ENCODE measurements at places on chromosomes 16 and 17.
A peak's percentile ranks its signal among the peaks of the same experiment; 100 is the strongest.

- no peak for DNase-seq
Measured at GRCh38 chr16:10296956-10297340, 88.9 kb upstream of the ATF7IP2 start.

DNA sequence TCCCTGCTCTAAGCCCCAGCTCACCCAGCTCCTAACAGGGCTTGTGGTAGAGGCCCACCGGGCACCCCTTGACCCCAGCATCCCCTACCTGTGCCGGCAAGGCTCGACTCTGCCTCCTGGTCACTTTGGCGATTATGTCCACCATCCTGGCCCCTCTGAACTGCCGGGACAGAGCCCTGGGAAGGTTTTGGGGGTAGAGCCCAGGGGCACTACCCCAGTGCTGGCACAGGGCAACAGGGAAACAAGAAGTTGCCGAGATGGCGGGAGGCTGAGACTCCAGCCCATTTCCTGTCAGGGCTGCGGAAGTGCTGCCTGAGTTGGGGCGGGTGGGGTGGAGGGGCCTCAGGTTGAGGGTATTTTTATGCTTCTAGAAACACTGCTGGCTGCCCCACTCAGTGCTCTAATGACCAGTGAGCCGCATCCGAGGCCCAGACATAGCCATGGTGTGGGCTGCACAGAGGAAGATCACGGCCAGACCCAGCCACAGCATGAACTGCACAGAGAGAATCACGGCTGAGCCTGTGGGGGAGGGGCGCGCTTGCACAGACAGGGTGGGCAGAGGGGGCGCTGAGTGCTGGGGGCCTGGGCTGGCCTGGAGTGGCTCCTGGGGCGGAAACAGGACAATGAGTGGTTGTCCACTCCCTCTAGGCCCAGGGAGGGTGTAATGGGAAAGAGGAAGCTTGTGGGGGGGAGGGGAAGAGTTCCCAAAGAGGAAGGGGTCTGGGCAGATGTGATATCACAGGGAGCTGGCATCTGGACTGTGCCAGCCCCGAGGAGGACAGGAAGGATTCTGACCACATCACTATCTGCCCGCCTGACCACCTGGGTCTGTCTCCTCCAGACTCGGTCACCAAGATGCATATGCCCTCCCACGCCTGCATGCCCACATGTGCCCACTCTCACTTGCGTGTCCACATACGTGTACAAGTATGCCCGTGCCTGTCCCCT, 22.3 kb downstream of the ARHGAP27 start:
- peak; percentile 22 for DNase-seq

DNA sequence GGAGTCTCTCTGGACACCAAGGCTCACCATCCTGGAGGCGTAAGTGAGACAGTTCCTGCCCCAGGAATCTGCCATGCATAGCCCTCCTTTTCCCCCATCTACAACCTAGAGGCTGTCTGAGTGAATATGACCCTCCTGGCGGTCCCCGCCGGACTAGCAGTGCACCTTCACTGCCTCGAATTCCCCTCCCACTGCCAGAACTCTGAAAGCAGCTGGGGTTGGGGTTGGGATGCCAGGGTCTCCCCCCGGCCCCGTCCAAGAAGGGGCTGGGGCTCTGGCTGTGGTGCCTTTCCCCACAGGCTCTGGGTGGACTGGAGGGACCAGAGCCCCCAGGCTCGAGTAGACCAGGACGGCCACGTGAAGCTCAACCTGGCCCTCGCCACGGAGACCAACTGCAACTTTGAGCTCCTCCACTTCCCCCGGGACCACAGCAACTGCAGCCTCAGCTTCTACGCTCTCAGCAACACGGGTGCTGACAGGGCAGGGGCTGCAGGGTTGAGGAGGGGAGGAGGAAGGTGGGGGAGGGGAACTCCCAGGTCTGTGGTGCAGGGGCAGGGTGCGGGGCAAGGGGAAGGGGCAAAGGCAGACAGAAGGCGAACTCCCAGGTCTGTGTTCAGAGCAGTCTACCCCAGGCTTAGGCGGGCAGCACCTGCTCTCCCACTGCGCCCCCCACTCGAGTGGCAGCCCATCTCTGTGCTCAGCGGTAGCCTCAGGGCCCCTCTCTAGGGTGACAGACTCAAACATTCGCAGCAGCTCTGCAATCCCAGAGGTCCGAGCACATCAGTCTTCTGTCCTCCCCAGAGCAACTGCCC, 1.2 kb downstream of the ZACN start:
- DNase-seq = no peak

DNA sequence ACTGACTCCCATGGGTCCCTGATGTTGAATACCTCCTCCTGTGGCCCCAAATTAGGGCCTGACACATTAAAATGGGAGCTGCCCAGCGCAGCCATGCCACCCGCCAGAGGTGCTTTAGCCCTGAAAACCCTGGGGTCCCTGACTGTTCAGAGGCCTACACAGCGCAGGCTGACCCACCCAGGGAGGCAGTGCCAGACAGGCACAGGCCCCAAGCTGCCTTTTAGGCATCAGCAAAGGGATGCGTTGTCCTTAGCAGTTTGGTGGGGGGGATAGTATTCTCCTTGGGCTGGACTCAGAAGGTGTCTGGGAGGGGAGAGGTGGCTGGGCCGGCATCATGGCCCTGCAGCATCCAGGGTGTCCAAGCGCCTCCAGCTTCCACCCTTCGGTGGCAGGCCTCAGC, 1.4 kb downstream of the RAPGEFL1 start:
- DNase-seq = no peak

- no peak for DNase-seq
Measured at GRCh38 chr17:15006421-15007128, 258.6 kb downstream of the PMP22 start.

DNA sequence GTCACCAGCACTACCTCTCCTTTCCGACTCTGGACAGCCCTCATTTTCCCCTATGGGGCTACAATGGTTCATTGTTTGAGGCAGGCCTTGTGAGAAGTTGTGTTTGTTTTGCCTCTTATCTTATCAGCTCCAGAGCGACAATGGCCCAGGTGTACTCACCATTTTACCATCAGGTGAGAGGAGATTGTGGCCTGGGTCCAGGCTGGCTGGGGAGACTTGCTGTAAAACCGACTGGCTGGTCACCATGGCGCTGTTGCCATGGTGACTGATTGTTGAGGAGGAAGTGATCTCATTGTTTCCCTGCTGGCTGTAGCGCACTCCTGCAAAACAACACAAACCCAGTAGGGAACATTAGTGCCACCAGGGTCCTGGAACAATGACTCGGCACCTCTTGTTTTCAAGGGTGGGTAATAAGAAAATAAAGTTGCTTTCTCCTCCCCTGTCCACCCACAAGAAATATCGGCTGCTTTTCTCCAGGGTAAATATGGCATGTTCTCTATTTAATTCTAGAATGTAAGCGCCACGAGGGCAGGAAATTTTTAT, 34.4 kb downstream of the HNF1B start:
- DNase-seq = no peak

DNA sequence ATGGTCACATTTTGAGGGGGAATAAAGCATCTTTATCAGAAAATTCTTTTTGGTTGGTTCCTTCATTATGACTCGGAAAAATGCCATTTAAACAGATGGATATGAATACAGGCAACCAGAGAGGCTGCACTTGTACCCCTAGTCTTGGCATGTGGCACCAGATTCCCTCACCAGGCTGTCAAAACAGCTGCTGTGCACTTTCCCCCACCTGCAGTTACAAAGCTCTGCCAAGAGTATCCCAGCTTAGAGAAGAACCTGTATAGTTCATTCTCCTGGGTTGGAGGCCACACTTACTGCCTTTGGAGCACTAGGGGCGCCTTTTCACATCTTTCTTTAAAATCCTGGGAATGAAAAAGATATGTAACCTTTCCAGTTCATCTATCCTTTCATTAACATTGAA, 190.3 kb downstream of the KIF2B start:
- no peak for DNase-seq

GRCh38 chr16:85649411-85650134, 36.5 kb downstream of the GSE1 start:
- no peak for DNase-seq

DNA sequence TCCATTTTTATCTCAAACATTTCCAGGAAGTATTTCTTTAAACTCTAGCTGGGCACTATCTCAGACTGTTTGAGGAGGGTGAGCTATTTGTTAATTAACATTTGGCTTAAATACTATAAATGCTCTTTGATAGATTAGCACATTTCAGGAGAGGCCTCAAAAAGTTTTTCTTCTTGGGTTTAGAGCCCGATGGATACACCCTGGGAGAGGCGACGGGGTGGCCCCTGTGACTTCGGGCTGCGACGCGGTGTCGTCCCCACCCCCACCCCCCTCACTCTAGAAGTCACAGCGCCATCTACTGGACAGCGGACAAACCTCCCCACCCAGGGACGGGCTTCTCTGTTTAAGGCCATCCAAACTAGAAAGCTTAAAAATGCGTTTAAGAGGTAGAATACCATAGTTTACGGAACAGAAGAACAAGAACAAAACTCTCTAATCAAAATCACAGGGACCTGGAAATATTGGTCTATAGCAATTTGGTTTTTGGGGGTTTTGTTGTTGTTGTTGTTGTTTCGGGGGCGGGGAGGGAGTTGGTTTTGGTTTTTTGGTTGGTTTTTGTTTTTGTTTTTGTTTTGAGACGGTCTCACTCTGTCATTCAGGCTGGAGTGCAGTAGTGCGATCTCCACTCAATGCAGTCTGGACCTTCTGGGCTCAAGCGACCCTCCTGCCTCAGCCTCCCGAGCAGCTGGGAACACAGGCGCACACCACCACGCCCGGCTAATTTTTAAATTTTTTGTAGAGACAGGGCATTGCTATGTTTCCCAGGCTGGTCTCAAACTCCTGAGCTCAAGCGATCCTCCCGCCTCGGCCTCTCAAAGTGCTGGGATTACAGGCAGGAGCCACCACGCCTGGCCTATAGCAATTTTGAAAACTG, 254.4 kb downstream of the C16orf95 start:
- no peak for DNase-seq

DNA sequence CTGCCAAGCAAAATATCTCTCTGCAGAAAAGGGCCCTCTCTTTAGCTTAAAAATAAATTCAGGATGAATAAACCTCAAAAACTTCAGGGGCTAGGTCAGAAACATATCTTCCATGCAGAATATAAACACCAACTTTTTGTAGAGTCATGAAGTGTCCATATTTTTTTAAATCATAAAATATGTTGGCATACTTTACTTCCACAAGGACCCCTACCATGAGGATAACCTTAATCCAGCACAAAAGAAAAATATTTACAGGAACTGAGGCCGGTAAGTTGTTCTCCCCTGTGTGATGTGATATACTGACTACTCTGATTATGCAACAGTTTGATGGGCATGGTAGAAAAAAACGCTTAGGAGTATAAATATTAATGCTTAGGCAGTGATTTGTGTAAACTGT, 264.8 kb upstream of the CDH11 start:
- no peak for DNase-seq

- no peak for DNase-seq
Measured at GRCh38 chr16:84569382-84569987, 48.4 kb downstream of the COTL1 start.

- DNase-seq = no peak
Measured at GRCh38 chr17:54907376-54907775, 6.7 kb downstream of the TOM1L1 start.

- no peak for DNase-seq
Measured at GRCh38 chr16:52076801-52077201, 470.1 kb downstream of the TOX3 start.

DNA sequence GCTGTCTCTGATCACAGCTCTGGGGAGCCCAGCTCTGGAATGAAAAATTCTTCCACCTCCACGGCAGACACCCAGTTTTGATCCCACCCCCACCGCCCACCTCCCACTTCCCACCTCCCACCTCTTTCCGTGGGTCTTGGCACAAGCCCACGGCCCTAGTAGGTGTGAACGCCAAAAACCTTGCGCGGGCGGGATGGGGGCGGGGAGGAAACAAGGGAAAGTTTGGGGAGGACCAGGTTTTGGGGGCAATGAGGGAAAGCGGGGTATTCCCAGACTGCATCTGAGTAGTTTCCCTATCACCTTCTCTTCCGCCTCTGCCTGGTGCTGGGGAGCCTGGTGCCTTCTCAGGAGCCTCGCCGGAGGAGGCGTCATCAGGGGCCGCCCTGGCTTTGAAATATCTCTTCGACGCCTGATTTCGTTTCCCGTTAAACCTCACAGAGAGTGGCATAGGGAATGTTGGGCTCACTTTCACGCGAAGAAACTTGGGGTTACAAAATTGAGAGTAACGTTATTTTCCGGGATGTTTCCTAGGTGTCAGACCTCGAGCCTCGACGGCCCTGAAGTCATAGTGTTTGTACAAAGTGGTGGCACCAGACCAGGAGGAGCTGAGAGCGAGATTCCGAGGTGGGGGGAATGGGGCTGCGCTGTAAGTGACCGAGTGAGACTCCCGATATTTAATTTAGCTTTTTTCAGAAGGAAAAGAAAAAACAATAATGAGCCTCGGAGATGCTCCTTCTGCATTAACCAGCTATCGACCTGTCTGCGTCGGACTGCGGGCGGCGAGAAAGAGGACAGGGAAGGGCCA, 1.6 kb upstream of the IRX3 start:
- no peak for DNase-seq

DNA sequence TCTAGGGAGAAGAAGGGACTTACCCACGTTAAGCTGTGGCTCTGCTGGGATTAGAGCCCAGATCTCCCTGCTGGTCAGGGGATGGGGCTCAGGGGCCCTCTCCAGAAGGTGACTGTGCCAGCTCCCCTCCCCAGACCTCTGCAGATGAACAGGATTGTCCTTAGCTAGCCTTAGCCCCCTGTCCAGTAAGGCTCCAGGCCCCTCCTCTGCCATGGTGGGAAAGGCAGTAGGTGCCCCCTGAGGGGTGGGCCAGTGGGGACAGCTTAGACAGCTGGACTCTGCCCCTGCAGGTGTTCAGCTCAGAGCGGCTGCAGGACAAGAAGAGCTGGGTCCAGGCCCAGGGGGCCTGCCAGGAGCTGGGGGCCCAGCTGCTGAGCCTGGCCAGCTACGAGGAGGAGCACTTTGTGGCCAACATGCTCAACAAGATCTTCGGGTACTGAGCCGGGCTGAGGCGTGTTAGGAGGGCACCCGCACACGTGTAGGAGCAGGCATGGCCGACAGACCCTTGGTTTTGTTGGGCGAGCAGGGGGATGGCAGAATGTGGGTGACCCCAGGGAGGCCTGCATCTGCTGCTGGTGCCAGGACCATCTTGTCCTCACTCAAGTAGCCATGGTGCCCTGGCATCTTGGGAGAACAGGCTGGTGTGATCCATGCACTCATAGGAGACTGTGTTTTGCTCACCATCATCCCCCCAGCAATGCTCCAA, 50.9 kb downstream of the MRC2 start:
- DNase-seq = no peak

GRCh38 chr16:8948831-8949230, 14.9 kb downstream of the USP7 start:
- no peak for DNase-seq

DNA sequence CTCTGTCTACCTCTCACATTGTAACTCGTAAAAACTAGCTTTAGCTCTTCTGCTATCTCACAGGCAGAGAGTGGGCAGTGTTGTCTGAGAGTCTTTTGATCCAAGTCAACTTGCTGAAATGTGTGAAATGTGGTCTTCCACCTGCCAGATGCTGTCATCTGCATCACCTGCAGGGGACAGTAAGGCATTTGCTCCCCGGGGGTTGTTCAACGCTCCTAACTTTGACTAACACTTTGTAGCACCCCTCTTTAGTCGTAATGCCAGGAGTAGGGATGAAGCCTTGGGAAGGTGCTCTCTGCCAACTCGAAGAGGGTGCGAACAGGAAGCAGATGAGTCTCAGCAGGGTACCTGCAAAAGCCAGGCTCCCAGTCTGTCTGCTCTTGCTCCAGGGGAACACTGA, 36.1 kb downstream of the SNX11 start:
- DNase-seq = no peak

- DNase-seq = no peak
Measured at GRCh38 chr16:19700319-19700781, 17.7 kb downstream of the KNOP1 start.
